ENCODE measurements at places on chromosomes 5 and 9.

DNA sequence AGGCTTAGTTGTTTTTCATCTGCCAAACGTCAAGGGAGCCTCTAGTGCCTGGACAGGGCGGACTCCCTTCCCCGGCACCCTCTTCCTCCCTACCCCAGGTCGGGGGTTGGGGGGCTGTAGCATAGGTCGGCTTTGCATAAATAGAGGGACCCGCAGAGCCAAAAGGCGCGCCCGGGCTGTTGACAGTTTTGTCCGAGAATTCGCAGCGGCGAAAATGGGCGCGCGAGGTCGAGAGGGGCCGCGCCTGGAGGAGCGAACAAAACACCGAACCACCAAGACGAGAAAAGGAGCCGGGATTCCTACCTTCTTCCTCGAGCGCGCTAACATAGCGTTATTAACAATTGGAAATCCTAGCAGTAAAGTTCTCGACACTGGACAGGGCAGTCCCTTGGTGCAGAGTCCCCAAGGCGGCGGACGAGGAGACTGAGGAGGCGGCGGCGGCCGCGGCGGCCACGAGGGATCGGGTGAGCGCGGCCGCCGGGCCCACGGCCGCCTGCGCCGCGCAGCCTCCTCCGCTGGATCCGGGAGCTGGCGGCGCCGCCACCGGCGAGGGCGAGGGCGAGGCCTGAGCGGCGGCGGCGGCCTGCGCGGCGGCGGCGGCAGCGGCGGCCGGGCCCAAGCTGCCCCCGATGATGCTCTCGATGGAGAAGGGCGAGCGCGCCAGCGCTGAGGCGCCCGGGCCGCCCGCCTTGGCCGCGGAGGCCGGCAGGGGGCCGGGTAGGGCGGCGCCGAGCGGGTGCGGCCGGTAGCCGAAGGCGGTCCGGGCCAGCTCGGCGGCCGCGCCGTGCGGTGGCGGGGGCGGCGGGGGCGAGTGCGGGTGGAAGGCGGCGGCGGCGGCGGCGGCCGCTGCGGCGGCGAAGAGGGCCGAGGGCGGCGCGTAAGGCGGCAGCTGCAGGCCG is 1.7 kb downstream of the FOXD1 start:
- peak; percentile 63 for DNase-seq

DNA sequence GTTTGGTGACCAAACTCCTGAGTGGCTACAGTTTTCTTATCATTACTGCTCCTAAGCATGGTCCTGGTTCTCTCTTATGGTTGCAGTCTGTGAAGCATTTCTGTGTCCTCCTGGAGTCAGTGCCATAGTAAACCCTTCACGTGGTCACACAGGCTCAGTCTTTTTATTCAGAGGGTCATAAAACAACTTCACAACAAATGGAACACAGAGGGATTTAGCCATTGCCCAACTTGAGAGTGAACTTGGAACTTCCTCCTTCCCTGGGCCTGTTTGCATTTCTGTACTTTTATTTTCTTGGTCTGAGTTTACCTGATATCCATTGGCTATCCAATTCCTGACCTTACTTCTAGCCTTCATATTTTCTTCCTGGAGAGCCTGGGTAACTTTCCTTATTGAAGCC is 144.9 kb downstream of the CCDC192 start:
- no peak for DNase-seq

DNA sequence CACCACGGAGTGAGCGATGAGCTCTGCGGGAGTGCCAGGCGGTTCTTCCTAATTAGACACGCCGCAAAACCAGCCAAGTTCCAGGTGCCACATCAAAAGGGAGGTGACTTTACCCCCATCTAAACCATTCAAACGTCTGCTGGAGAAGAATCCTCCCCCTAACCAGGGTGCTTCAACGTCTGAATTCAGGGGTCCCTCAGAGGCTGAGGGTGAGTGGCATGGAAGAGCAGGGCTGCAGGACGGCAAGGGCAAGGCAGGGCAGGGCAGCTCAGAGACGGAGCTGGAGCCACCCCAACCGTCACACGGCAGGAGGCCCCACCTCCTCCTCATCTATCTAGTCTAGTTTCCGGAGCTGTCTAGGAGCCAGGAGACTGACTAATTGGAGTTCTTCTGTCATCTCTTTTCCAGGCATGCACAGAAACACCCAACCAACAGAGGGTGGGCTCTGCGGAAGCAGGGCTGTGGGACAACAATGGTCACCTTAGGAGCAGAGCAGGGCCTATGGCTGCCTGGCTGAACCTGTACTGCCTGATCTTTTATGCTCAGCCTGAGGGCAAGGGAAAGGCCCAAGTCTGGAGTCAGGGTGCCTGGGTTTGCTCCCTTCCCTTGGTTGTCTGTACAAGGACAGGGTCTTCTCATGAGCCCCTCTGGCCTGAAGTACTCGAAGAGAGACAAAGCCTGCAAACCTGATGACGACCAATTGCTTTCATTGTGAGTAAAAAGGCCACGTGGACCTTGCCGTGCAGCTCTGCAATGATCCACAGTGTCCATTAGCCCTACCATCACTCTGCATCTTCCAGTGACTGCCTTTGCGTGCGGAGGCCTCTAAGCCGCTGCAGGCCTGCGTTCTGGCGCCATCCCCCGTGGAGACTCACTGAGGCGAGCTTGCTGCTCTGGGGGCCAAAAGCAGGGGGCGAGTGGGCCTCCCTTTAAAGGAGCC is 81.0 kb upstream of the SLC25A51 start:
- DNase-seq = peak; percentile 58

DNA sequence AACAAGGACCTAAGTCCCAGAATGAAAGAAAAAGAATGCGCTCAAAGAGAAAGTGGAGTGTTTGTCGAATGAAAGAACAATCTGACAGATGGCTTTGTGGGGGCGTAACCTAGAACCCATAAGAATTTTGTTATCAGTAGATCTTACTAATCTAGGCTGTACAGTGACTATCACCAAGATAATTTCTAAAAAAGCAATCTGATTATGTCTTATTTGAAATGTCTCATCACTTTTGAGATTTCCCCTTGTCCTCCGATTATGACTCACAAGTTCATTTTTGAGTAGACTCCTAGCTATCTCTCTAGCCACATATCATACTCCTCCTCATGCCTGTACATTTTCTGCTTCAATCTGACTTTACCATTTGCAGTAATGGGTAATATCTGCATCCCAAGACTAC is 135.6 kb upstream of the SMARCA2 start:
- no peak for DNase-seq

DNA sequence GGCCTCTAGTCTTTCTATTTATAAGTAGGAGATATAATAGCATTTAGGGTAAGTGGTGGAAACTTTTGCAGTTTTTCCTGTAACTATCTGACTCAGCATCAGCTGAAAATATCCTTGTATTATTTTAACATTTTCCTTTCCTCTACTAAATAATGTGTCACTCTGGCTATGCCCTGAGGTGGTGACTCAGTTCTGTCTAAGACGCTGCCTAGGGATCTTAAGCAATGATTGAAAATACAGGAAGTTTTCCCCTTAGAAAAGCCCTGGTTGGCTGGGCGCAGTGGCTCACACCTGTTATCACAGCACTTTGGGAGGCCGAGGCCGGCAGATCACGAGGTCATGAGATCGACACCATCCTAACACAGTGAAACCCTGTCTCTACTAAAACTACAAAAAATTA is 9.3 kb upstream of the EDIL3 start:
- DNase-seq = peak; percentile 73

DNA sequence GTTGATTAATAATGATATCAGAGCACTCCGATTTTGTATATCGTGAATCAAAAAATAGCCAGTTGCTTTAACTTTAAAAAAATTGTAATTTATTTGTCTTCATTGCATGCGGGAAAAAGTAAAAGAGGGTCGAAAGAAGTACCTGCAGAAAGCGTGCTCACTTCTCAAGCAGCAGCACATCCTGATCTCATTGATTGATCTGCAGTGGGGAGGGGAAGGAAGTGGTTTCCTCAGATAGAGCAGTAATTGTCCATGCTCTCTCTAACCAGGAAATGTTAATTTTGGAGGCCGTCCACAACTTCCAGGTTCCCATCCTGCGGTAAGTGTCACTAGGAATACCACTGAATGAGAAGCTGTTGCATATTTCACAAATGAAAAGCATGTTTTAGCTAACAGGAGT is 63.2 kb downstream of the SYK start:
- no peak for DNase-seq

DNA sequence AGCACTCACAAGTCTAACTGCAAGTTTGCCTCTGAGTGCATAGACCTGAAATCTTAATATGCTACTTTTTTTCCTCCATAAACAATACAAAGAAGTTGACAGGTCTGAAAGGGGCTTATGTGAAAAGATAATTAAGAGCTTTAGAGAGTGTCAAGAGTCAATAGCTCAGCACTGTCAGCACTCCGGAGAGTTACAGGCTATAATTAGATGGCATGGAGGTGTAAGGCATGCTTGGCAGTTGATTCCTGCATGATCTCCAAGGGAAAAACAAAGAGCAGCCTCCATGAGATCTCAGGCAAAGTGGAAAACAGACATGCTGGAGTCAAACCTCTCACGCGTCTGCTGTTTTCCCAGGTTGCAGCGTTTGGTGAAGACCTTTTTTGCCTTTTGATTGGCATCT is 468.7 kb downstream of the TLE4 start:
- DNase-seq = no peak

GRCh38 chr5:100828071-100828897 is 74.8 kb downstream of the ST8SIA4 start:
- DNase-seq = peak; percentile 45

GRCh38 chr5:64773533-64773932 is 4.8 kb downstream of the CWC27 start:
- no peak for DNase-seq

GRCh38 chr9:20848490-20848889 is 164.4 kb downstream of the FOCAD start:
- DNase-seq = peak; percentile 57

DNA sequence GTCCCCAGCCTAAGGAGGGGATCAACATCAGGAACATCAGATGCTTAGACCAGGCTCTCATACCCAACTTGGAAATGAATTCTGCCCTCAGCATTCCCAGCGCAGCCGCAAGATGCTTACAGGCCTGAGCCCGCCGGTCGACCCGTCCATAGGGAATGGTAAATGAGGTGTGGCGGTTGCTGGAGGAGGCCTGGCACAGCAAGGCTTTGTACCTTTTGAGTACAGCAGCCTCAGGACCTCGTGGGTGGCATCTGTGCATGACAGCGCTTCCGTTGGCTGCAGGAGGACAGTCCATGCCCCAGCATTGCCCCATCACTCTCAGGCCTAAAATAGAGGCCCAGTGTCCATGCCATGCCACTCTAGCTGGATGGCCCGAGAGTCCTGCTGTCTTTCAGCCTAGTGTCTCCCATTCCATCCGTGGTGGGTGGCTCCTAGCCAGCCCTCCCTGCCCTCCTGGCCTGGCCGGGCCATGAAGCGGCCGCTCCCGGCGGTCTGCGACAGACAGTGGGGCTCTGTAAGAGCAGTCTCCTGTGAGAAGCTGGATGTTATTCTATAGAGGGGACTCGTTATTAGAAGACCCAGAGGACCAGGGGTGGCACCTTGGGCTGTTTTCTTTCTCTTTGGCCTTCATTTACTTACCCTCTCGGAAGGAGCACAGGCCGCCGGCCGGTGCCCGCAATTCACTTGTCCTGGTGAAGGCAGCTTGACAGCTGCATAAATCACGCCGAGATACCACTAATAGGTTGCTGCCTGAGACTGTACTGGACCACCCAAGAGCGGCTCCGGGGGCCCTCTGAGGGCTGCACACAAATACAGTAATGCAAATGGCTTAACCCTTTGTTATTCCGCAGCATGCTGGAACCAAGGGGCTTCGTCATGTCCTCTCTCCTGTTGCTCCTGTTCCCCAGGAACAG is 223.5 kb upstream of the TUT7 start:
- DNase-seq = peak; percentile 25

DNA sequence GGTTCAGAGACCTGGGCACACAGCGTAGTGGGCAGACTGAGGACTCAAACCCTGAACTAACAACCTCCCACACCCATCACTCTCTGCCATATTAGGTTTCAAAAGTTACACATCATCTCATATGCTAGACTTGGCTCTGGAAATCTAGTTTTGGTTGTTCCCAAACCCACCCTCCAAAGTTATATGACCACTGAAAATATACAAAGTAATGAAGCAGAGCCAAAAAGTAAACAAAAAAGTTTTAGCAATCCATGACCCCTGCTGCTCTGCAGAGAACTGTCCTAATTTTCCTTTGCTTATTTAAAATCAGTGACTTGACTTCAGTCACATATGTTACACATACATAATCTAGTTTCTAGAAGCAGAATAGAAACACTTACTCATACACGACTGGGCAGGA is 155.6 kb upstream of the TAS2R1 start:
- no peak for DNase-seq

DNA sequence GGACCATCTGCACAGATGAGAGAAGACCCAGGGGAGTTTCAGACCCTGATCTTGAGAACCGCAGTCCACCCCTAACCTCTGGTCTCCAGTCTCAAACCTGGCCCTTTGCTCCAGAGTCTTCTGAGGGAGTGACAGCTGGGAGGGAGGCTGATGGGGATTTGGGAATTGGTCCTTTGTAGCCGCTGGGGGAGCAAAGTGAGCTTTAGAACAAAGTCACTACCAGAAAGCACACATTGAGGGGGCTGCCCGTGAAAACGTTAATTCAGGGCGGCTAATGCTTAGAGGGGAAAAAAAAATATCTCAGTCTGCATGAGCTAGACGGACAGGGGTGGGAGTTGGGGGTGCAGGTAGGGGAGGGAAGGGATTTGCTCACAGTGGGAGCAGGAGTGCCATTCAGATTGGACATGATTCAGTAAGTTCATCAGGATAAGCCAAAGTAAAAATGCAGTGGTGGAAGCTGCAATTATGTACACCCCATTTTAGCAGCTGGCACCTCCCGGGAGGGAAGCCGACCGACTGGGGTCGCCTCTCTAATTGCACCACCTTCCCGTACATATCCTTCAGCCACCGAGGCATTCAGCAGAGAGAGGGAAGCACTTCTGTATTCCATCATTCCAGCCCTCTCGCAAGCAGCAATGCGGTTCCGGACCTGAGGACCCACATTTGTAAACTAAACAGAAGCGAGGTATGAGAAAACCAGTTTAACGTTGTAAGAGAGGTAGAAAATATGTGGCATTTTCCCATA is 123.4 kb upstream of the RETREG1 start:
- peak; percentile 39 for DNase-seq

DNA sequence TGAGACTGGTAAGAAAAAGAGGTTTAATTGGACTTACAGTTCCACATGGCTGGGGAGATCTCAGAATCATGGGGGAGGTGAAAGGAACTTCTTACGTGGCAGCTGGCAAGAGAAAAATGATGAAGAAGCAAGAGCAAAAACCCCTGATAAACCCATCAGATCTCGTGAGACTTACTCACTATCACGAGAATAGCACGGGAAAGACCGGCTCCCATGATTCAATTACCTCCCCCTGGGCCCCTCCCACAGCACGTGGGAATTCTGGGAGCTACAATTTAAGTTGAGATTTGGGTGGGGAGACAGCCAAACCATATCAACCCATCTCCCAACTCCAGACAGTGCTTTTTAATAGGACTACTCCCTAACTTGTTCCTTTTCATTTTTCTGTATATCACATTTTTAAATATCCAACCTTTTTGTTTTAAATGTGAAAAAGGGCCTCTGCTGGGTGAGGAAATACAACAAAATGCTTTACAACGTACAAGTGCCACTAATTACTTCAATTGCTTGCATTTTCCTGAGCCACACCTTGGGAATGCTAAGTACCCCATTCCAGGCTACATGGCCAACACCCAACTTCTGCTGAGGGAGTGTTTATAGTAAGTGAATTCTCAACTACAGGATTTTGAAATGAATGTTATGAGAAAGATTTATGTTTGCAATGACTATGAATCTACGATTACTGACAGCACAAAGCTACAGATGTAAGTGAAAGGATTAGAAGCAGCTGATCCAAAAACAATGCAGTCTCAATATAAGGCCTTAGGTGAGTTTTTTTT is 294.1 kb upstream of the CD180 start:
- DNase-seq = peak; percentile 28

- DNase-seq = no peak
Measured at GRCh38 chr9:81776834-81777233, 87.5 kb upstream of the TLE1 start.

Data from astrocyte of the hippocampus (primary cell).